ENCODE measurements at places on chromosomes 12 and 14.

DNA sequence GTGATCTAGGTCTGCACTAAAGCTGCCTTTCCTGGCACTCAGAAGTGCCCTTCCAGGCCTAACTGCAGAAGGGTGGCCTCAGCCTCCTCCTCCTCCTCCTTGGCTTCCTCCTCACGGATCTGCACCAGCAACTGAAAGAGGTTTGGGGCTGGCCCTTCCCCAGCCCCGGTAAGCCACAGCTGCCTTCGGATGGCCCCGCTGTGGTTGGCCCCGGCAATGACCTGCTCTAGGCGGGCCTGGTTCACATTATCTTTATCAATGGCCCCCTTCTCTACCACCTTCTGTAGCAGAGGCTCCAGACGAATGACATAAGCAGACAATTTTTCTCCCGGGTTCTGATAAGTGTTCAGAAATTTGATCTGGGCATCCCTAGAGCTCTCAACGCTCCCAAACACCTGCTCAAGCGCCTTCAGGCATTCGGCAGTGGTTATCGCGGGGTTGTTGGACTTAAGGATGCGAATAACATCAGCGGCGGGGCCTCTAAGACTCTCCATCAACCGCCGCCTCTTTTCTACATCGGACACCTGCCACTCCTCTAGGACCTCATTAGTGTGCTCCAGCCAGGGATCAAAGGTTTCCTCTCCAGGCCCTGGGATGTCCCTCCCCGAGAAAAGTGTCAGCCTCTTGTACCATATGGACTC, 1.5 kb downstream of the PNMA1 start:
- DNase-seq, result peak; percentile 68

DNA sequence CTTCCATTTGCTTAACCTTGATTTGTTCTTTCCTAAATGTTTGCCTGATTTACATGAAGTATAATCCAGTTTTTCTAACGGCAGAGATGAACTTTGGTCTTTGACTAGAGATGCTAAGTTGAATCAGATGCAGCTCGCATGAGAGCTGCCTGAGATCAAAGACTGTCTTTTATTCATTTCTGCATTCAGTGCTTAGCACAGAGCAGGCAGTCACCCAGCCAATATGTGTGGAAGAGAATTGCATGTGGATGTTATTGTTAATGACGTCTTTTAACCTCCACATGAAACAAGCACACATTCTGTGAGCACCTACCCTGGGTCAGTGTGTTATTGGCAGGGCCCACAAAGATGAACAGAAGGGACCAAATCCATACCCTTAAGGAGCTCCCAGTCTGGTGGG, 99.2 kb downstream of the SLC5A8 start:
- DNase-seq, result no peak

GRCh38 chr12:50222275-50222783, 55.2 kb upstream of the CERS5 start:
- DNase-seq, result no peak

DNA sequence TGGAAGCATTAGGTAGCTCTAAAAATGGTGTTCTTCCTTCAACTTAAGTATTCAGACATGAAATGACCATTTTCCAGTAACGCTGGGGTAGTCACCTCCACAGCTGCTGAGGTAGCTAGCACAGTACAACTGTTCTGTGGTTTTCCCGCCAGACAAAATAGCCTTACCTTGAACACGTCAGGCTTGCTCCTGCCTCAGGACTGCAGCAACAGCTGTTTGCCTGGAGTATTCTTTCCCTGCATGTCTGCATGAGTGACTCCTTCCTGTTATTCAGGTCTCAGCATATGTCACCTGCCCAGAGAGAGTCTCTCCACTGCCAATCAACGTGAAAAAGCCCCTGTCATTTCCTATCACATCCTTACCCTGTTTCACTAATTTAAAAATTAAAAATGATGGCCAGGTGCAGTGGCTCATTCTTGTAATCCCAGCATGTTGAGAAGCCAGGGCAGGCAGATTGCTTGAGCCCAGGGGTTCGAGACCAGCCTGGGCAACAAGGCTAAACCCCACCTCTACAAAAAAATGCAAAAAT, 37.9 kb downstream of the WDR89 start:
- DNase-seq, result no peak

GRCh38 chr14:68637106-68638021, 155.5 kb downstream of the ZFP36L1 start:
- no peak for DNase-seq

- no peak for DNase-seq
Measured at GRCh38 chr12:92496790-92497189, 206.0 kb upstream of the PLEKHG7 start.

DNA sequence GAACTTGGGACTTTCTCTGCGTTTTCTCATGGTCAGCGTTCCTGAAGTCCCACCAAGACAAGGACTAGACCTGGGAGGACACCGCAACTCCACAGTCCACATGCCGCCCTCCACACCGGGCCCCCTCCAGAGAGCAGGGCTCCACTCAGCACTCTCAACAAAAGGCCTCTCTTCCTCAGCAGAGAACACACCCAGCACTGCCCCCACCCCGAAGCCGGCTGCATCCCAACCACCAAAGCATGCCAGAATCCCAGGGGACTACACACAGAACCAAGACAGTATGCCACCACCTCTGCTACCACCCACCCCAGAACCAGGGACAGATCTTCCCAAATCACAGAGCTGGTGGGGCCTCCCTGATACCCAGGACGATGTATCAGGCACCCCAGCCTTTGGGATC, 88.3 kb downstream of the BCL11B start:
- DNase-seq, result no peak

DNA sequence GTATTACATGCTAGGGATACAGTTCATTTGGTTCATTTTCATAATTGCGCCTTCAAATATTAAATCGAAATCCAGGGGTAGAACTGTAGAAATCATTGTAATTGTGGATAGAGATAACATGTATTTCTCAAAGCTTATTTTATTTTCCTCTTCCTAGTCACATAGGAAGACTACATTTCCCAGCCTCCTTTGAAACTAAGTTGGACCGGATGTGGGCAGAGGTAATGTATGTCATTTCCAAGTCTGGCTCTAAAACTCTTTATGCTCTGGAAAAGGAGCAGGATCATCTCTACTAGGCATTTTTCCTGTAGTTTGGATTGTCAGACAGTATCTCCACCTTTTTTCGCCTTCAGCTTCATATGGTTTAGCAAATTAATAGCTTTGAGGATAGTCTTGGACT, 70.1 kb upstream of the CRY1 start:
- no peak for DNase-seq
